ENCODE measurements at places on chromosomes 4 and X.
A peak's percentile ranks its signal among the peaks of the same experiment; 100 is the strongest.

- DNase-seq: no peak
Observed at GRCh38 chrX:129139837-129140598, 383.3 kb downstream of the SMARCA1 start.

DNA sequence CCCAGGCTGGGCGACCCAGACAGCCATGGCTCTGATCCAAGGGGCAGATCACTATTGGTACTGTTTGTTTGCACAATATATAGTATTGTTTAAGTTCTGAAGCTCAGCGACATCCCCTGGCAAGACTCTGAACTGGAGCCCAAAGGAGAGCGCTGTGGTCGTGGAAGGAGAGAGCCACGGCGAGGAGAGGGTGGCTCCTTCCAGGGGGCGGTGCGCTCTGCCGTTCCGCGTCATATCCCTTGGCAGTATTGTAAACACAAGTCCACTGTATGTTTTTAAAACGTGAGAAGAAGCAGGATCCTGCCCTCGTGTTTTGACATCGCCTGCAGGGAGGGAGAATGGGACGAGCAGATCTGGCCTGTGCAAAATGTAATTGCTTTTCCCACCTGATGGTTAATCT is 185.5 kb downstream of the RAB28 start:
- DNase-seq: no peak

DNA sequence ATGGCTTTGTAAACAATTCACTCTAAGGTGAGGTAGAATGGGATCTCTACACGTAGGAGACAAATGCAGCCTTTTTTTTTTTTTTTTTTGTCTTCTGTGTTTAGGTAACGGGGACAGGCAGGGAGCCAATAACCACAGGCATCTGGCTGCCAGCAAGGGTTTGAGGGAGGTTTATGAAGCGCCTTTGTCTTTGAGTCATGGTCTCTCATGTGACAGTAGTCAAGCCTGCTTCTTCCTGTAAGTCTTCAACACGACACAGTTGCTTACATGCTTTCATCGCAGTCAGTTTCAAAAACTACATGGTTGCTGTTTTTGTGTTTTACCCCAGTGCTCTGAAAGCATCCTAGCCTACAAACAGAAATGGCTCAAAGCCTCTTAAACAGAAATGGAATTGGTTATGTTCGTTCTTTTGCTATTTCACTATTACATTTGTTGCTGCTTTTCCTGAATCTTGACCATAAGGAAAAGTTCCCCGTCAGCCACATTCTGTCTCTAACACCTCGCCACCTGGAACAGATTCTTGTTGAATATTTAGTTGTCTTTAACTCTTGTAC is 127.8 kb upstream of the METTL14 start:
- DNase-seq: peak; percentile 92

DNA sequence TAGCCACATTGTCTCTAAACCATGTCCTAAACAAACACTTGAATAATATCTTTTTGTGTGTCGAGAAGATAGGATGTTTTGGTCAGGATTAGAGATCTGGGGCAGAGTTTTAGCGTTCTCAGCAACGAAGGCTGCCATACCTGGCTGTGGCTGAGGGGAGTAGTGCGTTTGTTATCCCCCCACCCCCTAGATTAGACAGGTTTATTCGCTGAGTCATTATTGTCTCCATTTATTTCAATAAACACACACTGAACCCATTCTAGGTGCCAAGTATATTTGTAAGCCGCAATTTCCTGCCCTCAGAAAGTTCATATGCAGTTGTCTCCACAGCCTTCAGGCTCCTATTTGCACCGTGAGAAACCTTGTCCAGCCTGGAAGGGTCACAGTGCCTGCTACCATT is 1684.8 kb upstream of the TENM3 start:
- DNase-seq: no peak

GRCh38 chr4:135249024-135249423 is 1047.4 kb upstream of the PABPC4L start:
- no peak for DNase-seq

- no peak for DNase-seq
Observed at GRCh38 chr4:6017030-6017429, 1.2 kb downstream of the C4orf50 start.

Data from HT1080 (cell line).